Progenitor cell of endocrine pancreas (in vitro differentiated cells): ENCODE measurements at places on chromosomes 13 and 19.
A peak's percentile ranks its signal among the peaks of the same experiment; 100 is the strongest.

- no peak for DNase-seq
These were observed 11.5 kb downstream of the PODNL1 start for GRCh38 chr19:13926715-13927114.

DNA sequence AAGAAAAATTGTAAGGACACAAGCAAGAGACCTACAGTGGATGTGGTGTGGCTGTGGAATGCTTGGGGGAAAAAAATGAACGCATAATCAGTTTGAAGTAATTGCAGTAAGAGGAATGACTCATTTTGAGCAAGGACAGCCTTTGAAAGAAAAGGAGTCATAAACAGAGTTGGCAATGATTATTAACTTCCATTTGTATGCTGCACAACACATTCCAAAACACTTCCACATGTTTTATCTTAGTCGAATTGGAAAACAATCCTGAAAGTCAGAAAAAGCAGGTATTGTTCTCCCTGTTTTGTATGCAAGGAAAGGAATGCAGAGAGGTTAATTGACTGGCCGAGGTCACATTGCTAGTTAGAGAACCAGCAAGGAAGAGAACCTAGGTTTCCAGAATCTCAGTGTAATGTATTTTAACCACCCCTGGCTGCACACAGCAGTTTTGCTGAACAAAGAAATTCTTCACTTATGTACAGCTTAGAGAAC lies 630.0 kb upstream of the MIR17HG start:
- no peak for DNase-seq

GRCh38 chr19:7340959-7341837 lies 7.5 kb upstream of the ARHGEF18 start:
- DNase-seq, result peak; percentile 93

DNA sequence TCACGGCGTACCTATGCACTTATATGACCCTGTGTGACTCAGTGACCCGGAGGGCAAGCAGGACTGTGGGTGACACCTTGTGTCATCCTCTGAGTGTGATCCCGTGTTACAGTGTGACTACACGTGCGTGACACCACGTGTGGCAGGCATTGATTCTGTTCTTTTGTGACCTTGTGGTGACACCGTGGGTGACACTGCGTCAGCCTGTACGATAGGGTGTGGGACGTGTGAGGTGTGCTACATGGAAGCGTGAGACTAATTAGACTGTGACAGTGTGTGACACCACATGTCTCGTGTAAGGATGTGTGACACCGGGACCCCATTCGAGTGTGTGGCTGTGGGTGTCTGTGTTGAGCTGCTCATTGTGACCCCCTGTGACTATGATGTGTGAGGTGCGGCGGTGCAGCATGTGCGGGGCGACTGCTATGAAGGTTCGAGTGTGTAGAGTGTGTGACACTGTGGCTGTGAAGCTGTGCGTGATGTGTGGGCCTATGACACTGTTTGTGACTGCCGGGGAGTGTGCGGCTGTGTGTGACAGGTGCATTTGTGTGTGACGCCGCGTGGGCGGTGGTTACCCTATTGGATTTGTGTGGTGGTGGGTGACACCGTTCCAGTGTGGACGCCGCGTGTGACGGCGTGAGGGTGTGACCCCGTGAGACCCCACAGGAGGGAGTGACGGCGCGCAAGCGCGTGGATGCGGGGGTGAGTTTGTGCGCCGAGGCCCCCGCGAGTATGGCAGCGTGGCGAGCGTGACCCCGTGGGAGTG lies 399 bp upstream of the SPTBN4 start:
- no peak for DNase-seq

GRCh38 chr13:66842766-66843165 lies 387.4 kb downstream of the PCDH9 start:
- no peak for DNase-seq

GRCh38 chr13:42119875-42120274 lies 71.4 kb downstream of the DGKH start:
- no peak for DNase-seq

GRCh38 chr19:47427241-47428176 lies 8.2 kb upstream of the MEIS3 start:
- DNase-seq, result peak; percentile 84

DNA sequence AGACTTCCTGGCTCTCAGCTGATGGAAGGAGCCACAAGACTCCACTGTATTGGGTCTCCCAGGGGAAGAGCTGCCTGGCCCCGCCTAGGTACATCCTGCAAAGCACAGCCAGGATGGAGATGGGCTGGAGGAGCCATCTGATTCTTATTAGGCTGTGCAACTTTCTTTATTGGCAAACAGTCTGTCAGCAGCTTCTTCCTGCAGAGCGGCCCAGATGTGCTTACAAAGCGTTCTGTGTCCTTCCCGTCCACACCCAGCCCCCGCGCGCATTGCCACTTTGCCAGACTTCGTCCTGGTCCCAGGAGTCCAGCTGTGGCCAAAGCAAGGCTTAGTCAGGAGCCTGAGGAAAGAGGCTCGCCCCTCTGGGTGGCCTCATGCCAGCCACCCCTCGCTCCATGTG lies 409.3 kb downstream of the ZNF536 start:
- DNase-seq, result no peak

DNA sequence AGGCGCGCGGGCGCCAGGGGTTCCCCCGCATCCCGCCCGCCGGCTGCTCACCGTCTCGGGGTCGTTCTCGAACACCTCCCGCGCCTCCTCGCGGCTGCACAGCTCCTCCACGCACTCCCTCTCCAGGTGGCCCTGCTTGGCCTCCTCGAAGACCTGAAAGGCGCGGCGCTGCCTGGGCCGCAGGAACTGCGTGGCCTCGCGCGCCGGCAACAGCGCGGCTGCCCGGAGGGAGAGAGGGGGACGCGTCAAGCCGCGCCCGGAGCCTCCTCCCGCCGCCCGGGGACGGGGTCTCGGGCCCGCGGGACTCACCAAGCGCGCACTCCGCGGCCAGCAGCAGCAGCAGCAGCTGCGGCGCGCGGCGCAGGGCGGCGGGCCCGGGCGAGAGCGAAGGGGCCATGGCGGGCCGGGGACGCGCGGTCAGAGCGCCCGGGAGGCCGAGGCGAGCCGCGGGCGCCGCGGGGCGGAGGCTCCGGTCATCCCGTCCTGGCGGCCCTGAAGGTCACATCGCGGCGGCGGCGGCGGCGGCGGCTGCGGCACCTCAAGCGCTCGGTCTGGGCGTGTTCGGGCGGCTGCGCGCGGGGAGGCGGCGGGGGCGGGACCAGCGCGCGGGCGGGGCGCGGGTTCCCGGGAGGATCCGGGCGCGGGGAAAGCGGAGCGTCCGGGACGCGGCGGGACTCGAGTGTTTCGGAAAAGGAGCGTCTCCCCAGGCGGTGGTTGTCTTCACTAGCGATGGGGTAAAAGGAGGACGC lies at the start of gene GAS6:
TSS of gene GAS6 (minus strand) at position 553 of the 749 bp plus-strand sequence. CDS start at position 397, 156 bp downstream.
- peak; percentile 41 for DNase-seq

- no peak for DNase-seq
These were observed 95.1 kb downstream of the CAB39L start for GRCh38 chr13:49348751-49349150.

- DNase-seq, result no peak
These were observed 20.3 kb downstream of the ATP12A start for GRCh38 chr13:24700539-24700938.

- peak; percentile 35 for DNase-seq
These were observed 536 bp downstream of the FAM32A start for GRCh38 chr19:16185768-16186123.
